ENCODE measurements at places on chromosomes 1 and 21. TPM values are rescaled to one million over a fixed set of nuclear protein-coding genes. Genes with fewer than 3 reads are reported as not detected.

EFNA3 gene
- total RNA-seq = 12.5 TPM

TMCO4 gene
- 7.2 TPM for total RNA-seq

GOLT1A gene
- total RNA-seq = 6.5 TPM

UTP11 gene
- total RNA-seq = 41.3 TPM

PRDM16 gene
- total RNA-seq = 1.1 TPM

Measured in WTC11 (cell line).